NCI-H774 (cell line): ENCODE measurements at places on chromosomes 4 and X.

DNA sequence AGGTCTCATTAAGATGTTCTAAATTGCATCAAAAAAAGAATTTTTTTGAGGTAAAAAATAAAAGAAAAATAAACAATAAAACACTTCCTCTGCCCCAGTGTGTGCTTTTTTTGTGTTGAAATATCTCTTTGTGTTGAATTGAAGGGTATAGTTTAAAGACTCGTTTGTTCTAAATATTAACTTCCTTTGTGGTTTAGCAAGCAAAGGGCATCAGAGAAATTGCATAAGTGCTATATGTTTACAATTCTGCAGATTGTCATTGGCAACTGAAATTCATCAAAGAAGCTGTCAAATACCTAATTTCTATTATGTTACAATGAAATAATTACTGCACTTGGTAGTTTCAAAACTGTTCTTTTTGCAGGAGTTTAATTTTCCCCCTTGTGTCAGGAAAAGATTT lies 260.5 kb downstream of the DKK2 start:
- no peak for DNase-seq

DNA sequence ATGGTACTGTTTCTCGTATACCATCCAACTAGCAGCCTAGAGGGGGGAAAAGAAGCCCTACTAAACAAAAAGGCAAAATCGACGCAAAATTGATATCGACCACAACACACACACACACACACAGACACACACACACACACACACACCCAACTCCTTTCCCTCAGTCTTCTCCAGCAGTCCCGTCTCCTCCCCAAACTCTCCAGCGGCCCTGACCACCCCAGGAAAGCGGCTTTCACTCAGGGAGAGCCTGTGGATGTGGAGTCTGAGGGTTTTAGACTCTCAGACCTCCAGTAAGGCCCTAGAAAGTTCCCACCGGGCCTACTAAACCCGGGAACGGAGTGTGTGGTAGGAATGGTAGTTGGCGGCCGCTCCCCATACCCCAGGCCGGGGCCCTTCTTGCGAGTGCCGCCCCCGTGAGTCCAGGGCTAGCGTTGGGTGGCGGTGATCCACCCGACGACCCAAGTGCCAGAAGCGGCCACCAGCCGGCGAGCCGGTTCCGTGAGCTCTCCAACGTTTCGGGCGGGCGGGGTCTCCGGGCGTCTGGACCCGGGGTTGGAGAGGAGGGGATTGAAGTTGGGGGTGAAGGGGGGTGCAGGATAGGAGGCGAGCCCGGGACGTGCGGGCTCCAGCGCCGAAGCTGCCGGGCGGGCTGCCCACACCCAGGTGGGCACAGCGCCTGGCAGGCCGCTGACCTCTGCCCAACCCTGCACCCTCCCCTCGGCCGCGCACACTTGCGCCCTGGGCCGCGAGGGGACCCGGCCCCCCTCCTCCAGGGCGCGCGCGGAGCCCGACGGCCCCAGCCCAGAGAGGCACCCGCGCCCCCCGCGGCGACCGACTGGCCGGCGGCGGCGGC lies 13.7 kb downstream of the ARX start:
- no peak for DNase-seq

- DNase-seq, result no peak
Measured at GRCh38 chr4:84634961-84635360, 52.0 kb downstream of the CDS1 start.

DNA sequence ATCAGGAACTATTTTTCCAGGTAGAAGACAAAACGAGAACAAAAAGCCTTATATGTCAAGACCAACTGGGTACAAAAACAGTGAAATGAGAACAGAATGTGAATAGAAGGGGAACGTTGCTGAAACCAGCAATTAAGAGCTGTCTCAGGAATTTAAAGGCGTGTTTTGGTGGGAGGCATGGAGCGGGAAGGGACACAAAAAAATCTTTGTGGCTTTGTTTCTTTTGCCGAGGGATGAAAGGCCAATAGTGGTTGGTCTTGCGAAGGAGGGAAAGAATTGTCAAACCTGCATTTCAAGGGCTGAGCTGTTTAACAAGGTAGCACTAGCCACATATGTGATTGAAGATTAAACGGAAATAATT lies 103.8 kb downstream of the USP46 start:
- no peak for DNase-seq

DNA sequence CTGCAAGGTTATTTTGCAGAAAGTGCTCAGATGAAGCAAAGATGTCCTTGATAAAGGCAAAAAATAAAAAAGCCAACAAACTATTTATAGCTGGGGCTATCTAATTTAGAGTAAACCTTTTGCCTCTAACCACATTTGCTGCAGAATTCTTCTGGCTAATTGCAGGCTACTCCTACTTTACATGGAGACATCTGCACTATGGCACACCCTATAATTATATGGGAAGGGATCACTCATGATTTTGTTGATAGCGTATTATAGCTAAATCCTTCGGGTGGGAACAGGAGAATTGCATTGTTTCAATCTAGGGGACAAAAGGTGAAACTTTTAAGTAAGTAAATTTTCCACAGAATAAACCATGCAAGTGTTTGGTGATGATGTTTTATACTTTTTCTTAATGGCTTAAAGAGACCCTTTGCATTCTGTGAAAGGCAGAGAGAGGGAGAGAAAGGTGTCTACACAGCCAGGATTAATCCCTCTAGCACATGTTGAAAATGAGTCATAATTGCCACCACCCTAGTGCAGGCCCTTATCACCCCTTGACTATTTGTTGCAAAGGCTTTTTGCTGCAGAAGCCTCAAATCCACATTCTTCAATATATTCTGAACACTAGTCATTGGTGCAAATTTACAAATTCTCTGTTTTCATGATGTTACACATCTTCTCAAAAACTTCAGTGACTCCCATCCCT lies 221.3 kb upstream of the BMP3 start:
- no peak for DNase-seq

DNA sequence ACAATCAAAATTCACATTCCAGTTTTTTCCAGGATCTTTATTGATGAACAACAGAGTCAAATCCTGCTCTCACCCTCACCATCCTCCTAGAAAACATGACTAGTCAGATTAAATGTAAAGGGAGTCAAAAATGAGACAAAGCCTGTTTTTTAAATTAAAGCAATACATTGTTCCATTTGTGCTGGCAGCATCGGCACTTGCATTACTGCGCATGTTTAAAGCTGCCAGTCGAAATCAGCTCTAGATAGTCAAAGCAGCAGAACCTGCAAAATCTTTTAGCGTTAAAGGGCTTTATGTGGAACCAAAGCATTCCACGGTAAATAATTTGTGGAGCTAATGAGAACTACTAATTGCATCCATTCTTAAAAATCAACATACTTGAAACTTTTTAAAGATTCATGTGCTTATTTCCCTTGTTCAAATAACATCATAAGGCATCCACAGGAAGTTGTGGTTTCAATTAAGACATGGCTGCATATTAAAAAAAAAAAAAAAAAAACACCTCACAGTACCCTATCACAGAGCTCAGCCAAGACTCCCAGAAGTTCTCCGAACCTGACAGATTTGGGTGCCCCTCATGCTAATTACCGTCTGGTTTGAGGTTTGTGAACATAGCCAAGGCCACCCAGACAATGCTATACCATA lies 82.2 kb downstream of the SH3KBP1 start:
- no peak for DNase-seq

DNA sequence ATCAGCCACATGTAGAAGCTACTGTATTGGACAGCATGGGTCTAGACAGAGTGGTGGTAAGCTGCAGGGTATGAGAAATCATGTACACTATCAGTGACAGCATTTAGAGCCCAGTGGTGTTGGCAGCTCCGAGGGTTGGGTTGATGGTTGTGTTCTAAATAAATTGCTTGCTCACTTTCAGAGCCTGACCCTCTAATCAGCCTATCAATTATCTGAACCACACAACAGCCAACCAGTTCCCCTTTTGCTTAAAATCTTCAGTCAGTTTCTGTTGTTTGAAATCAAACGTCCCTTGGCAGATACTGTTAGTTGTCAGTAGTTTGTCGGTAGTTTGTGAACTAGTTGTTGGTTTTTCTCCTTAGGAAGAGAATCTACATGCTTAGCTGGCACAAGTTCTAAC lies 99.8 kb upstream of the RAI2 start:
- no peak for DNase-seq

DNA sequence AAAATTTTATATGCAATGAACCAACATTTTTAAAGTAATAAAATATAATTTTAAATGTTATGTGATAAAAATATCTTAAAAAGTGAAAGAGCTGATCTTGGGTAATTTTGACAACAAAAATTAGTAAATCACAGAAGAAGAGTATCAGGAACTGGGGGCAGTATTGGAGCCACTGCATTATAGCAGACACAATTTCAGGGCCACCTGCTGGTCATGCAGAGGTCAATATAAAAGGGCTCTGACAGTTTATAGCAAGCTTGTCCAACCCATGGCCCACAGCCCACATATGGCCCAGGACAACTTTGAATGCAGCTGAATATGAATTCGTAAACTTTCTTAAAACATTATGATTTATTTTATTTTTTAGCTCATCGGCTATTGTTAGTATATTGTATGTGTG lies 13.0 kb upstream of the LEF1 start:
- no peak for DNase-seq

DNA sequence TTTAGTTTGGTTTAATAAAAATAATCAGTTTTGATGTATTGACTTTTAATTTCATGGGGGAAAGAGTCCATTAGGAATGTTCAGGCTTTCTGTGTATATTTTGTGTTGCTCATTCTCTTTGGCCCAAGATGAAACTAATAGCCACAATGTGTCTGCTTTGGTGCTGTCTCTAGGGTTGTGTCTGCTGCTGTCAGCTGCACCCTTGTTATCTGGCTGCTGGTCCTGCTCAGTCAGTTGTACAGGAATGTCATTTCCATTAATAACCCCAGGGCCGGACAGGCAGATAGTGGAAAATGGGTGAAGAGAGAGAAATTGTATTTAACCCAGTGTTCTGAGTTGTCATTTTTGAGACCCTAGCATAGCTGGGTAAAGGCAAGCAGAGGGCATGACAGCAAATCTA lies 115.1 kb downstream of the PHEX start:
- no peak for DNase-seq

DNA sequence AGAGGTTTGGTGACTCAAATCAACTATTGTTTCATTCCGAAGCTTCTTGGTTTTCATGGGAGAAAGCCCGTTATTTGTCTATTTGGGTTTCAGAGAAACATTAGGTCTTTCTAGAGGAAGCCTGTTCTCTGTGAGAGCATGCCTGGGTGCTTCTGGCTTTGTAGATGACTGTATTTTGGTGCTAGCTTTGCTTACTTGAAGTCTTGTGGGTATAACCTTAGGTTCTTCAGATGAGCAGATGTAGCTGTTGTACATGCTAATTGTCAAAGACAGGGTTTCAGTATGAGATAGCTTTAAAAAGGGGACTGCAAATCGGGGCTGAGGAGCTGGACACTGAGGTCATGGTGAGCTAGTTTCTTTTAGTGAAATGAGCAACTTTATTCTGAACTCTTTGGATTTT lies 7.9 kb upstream of the STOX2 start:
- no peak for DNase-seq

DNA sequence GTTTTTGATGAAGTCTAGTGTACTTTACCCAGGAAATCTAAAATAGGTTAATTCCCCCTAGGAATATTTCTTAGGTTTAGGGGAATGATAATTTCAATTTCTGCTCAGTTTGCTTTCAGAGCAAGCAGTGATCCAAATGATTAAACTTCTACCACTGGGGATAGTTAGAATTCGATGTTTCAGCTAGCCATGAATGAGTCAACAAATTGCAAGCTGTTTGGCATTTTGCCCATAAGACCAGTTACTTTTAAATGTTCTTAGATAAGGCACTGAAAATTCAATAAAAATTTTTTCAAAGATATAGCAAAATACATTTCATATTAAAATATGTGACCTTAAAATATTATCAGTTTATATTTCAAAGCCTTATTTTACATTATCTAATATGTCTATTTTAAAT lies 993.6 kb downstream of the ARAP2 start:
- no peak for DNase-seq

DNA sequence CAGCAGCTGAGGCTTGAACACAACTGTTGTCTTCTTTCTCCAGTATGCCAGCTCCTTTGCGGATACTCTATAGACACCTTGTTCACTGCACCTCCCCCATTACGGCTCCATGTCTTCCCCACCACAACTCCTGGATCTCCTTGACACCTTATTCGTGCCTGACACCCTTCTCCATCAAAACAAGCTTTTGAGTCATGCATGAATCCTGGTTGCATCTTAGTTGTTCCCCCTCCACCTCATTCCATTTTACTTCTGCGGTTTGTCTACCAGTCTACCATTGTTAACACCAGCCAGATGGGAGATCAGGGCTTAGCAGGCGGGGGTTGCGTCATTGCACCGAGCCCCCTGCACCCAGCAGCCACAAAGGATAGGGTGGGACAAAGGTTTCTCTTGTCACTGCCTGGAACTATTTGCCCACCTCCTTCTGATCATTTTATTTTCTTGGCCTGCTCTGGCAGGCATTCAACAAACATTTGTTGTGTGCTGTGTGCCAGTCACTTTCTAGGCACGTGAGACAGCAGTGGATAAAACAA lies 2.0 kb upstream of the CDK16 start:
- no peak for DNase-seq

DNA sequence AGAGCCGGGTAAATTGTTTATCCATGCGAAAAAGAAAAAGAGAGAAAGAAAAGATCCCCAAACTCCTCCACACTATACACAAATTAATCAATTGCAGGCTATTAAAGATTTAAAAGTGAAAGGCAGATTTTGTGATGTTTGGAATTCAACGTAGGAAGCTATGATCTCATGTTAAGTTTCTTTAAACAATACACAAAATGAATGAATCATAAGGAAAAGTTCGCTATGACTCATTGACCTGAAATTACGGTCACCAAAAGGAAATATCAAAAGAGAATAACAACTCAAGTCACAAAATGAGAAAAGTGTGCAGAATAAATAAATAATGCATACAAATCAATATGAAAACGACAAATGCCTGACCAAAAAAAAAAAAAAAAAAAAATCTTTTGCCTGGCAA lies 28.6 kb downstream of the CLNK start:
- DNase-seq, result no peak

GRCh38 chrX:143634663-143635455 lies 1.0 kb downstream of the SLITRK4 start:
- DNase-seq, result no peak

DNA sequence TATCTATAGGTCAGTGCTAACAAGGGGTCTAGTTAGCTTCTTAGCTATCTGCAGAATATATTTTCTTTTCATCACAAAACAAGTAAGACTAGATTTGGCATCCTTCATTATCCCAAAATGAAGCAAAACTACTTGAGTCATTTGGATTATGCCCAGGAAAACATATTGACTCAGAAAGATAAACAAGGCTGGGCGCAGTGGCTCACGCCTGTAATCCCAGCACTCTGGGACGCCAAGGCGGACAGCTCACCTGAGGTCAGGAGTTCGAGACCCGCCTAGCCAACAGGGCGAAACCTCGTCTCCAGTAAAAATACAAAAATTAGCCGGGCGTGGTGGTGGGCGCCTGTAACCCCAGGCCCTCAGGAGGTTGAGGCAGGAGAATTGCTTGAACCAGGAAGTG lies 18.0 kb upstream of the MND1 start:
- DNase-seq, result no peak

- DNase-seq, result no peak
Measured at GRCh38 chrX:55742649-55743048, 25.1 kb downstream of the RRAGB start.

- peak; percentile 36 for DNase-seq
Measured at GRCh38 chr4:37383579-37384229, 139.2 kb downstream of the NWD2 start.
